ENCODE measurements at places on chromosomes 5 and 9.
A peak's percentile ranks its signal among the peaks of the same experiment; 100 is the strongest.

GRCh38 chr9:94933511-94933828 is 207.0 kb downstream of the AOPEP start:
- no peak for DNase-seq

GRCh38 chr5:127280491-127281220 is 9.9 kb upstream of the MEGF10 start:
- no peak for DNase-seq

GRCh38 chr5:6581090-6581489 is 51.8 kb downstream of the NSUN2 start:
- DNase-seq, result no peak

- DNase-seq, result no peak
Observed at GRCh38 chr5:24864244-24864643, 219.5 kb upstream of the CDH10 start.

DNA sequence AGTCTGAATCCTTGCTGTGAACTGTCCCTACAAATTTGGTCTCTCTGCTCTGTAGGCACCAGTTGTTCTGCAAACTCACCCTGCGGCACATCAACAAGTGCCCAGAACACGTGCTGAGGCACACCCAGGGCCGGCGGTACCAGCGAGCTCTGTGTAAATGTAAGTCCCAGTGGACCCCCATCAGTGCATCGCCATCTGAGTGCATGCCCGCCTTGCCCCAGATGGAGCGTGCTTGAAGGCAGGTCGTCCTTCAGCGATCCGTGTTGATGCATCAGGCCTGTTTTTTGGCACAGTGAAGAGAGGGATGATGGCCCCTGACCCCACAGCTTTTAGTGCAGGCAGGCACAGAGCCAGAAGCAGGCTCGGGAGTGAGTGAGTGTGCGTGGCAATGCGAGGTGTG is 1.3 kb downstream of the SURF2 start:
- DNase-seq, result no peak

- no peak for DNase-seq
Observed at GRCh38 chr9:18834740-18835361, 198.2 kb downstream of the SAXO1 start.

- DNase-seq, result no peak
Observed at GRCh38 chr9:20361656-20362570, 260.4 kb downstream of the MLLT3 start.

- no peak for DNase-seq
Observed at GRCh38 chr5:144566747-144567420, 396.2 kb downstream of the KCTD16 start.

DNA sequence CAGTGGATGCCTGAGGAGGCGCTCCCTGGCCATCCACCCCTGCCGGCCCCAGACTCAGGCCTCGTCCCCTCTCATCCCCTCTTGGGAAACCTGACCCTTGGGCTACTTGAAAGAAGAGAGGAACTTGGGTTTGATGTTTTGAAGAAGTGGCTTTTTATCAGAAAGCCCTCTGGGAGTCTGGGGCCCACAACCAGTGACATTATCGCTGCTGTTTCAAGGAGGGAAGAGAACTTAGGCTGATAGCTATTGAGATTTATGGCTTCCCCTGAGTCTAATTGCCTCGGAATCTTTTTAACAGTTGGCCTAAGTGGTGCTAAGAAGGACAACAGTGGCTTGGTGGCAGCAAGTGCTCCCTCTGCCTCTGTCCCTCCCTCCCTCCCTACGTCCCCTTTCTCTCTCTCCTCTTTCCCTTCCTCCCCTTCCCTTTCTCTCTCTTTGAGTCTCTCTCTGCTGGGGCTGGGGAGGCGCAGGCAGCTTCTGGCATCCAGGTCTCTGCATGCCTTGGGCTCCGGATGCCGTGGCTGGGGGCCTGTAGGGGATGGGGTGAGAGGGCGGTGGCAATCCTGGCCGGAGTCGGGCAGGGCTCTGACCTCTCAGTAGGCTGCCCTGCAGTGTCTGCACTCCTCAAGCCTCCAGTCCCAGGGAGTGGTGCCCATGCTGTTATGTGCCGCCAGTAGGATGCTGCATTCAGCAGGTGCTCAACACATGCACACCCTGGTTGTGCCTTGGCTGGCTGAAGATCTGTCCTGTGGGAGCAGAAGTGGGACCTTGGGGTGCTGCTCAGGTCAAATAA is 49.6 kb upstream of the RXRA start:
- no peak for DNase-seq

DNA sequence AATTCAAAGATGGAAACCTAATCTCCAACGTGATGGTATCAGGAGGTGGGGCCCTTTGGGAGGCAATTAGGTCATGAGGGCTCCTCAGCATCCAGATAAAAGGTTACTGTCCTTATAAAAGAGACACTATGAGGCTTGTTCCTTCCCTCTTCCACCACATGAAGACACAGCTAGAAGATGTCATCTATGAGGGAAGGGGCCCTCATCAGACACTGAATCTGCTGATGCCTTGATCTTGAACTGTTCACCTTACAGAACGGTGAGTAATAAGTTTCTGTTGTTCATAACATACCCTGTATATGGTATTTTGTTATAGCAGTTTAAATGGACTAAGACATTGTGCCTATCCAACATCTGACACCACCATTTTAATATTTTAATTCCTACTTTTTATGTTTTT is 19.7 kb upstream of the CCNH start:
- DNase-seq, result no peak

DNA sequence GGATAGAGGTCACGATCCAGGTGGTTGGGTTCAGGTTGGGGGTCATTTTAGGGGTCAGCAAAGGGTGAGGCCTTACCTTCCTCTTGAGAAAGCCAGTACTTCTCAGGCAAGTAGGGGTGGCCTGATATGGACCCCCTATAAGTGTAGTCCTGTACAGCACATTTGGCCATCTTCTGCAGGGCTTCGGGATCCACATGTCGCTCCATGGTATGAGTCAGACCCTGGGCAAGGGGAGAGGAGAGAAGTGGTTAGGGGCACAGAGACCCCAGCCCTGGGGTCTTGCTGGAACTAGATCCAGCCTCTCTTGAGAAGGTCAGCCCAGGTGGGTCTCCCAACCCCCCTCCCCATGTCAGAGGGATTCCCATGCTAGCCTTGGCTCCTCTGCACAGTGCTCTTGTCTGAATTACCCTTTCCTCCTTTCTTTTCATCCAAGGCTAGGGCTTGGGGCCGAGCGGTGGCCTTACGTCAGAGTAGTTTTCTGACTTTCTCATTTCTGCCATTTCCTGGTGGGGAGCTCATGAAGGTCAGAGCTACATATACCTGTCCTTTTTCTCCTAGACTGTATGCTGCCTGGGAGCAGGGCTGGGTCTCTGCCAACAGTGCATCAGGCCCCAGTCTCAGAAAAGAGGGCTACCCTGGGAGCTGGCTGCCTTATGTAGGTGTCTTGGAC is 9.0 kb upstream of the MYORG start:
- DNase-seq, result no peak

GRCh38 chr9:85112391-85112790 is 442.9 kb downstream of the NTRK2 start:
- no peak for DNase-seq

DNA sequence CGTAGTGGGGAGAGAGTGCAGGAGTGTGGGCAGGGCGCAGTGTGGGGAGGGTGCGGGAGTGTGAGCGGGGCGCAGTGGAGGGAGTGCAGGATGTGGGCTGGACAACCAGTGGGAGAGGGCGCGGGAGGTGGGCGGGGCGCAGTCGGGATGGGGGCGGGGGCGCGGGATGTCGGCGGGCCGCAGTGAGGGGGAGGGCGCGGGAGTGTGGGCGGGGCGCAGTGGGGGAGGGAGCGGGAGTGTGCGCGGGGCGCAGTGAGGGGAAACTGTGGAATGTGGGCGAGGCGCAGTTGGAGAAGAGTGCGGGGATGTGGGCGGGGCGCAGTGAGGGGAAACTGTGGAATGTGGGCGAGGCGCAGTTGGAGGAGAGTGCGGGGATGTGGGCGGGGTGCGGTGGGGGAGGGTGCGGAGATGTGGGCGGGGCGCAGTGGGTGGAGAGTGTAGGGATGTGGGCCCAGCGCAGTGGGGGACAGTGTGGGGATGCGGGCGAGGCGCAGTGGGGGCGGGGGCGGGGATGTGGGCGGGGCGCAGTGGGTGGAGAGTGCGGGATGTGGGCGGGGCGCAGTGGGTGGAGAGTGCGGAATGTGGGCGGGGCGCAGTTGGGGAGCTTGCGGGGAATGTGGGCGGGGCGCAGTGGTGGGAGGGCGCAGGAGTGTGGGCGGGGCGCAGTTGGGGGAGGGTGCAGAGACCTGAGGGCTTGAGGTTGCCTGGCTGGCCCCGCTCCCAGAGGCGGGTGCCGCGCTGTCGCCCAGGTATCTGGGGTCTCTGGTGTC is at the start of gene NXNL2:
NXNL2 (plus strand) TSS at position 723 of the 770 bp plus-strand sequence. CDS start 257 bp downstream, outside the sequence.
- DNase-seq, result no peak

DNA sequence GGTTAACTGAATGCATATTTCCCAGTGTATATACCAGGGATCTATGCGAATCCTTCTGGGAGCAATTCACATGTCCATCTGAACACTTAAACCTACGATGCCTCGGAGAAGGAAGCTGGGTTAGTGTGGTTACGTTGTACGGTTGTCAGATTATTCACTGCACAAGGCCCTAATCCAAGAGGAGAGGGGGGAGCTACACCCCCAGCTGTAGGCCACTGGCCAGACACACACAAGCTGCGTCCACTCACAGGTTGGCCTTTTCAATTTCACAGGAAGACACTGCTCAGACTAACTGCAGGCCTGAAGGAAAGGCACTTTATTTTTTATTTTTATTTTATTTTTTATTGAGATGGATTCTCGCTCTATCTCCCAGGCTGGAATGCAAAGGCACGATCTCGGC is 184.5 kb upstream of the GNA14 start:
- no peak for DNase-seq

- DNase-seq, result no peak
Observed at GRCh38 chr5:138643040-138643791, 68.0 kb upstream of the HSPA9 start.

- DNase-seq, result no peak
Observed at GRCh38 chr9:21778304-21778703, 24.1 kb upstream of the MTAP start.

GRCh38 chr9:72809586-72809985 is 143.3 kb downstream of the ALDH1A1 start:
- DNase-seq, result no peak

- DNase-seq, result no peak
Observed at GRCh38 chr5:95647886-95648860, 1.6 kb downstream of the RFESD start.

GRCh38 chr9:37913480-37914153 is 9.7 kb upstream of the SLC25A51 start:
- peak; percentile 68 for DNase-seq
